ENCODE measurements at places on chromosomes 1 and 21. TPM values are rescaled to one million over a fixed set of nuclear protein-coding genes. Genes with fewer than 3 reads are reported as not detected.

The KPRP gene
- not detected for total RNA-seq

The LPAR3 gene
- total RNA-seq, result 0.65 TPM

The LMX1A gene
- not detected for total RNA-seq

The CD52 gene
- 213 TPM for total RNA-seq

The ACTA1 gene
- not detected for total RNA-seq

DNA sequence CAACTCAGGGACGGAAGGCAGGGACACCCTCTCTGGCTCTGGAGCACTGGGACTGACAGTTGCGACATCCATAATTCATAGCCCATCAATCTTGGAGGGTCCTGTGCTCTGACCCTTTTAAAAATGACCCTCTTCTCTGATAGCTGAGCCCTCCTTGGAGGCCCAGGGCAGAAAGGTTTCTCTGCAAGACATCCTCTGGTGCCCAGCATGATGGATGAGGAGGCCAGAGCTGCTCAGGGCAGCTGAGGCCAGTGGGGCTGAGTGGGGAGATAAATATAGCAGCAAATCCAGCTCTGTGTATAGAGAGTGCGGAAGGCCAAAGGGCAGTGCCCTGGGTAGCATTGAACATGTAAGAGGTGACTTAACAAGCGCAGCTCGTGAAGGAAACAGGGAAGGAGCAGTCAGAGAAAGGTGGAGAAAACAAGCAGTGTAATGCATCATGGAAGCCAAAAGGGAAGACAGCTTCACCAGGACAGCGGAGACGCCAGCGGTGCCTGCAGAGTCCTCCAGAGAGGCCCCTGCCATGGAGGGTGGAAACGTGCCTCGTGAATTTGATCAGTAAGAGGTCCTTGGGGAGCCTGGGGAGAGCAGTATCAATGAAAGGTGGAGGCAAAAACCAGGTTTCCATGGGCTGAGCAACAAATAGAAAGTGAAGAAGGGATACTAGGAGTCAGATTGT, 50.4 kb upstream of the FMOD start:
- H3K4me3 ChIP-seq, result no peak overlapping the region
- H3K4me1 ChIP-seq, result no peaks in the 10 kb centered on the region
- DNase-seq, result no peak
- no peak overlapping the region for H3K27ac ChIP-seq
- no peaks in the 10 kb centered on the region for H3K36me3 ChIP-seq
- peaks cover 34% of the 10 kb centered on the region for H3K27me3 ChIP-seq

- H3K27me3 ChIP-seq, result no peaks in the 10 kb centered on the region
- no peak overlapping the region for H3K27ac ChIP-seq
- H3K4me3 ChIP-seq, result no peak overlapping the region
- no peaks in the 10 kb centered on the region for H3K4me1 ChIP-seq
- no peaks in the 10 kb centered on the region for H3K36me3 ChIP-seq
Observed at GRCh38 chr21:39115576-39116235, 67.5 kb downstream of the PSMG1 start.

DNA sequence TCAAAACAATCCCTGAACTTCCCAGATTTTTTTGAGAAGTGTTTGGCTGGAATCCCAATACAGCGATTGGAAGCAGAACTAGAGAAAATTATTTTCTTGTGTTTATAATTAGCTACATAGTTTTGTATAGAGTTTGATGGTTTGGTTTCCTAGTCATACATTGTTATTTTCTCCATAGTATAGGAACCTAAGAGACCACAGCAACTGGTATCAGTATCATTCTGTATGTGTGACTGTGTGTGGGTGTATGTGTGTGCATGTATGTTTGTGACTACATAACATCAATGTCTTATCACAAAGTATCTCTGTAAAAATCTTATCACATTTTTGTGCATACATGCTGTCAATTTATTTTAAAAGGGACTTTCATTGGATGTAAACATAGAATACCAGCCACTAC, 780.5 kb downstream of the MRPL39 start:
- no peak overlapping the region for H3K27ac ChIP-seq
- DNase-seq, result no peak
- H3K4me1 ChIP-seq, result no peaks in the 10 kb centered on the region
- H3K4me3 ChIP-seq, result no peak overlapping the region
- no peaks in the 10 kb centered on the region for H3K36me3 ChIP-seq

- no peak overlapping the region for H3K4me3 ChIP-seq
Observed at GRCh38 chr21:37871121-37871862, 45.0 kb downstream of the KCNJ6 start.

- no peaks in the 10 kb centered on the region for H3K4me1 ChIP-seq
- H3K27ac ChIP-seq, result no peak overlapping the region
- H3K36me3 ChIP-seq, result peaks cover 9% of the 10 kb centered on the region
Observed at GRCh38 chr1:193335806-193336428, 149.5 kb upstream of the B3GALT2 start.

DNA sequence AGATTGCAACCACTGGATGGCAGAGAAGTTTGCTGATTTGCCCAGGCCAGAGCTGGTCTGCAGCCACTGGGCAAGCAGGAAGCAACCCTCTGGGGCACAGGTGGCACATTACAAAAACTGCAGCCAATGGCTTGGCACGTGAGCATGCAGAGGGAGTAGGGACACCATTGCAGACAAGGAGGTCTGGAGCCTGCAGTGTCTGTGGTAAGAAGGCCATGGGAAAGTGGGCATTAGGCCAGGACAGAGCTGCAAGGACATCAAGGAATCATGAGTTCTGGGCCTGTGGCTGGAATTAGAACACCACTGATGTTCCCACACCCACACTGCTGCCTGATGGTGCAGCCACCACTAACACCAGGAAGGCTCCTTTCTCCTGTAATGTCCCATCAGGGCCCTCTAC, 113.0 kb downstream of the TSEN15 start:
- no peak for DNase-seq
- H3K27ac ChIP-seq, result no peak overlapping the region
- H3K27me3 ChIP-seq, result peaks cover 18% of the 10 kb centered on the region

DNA sequence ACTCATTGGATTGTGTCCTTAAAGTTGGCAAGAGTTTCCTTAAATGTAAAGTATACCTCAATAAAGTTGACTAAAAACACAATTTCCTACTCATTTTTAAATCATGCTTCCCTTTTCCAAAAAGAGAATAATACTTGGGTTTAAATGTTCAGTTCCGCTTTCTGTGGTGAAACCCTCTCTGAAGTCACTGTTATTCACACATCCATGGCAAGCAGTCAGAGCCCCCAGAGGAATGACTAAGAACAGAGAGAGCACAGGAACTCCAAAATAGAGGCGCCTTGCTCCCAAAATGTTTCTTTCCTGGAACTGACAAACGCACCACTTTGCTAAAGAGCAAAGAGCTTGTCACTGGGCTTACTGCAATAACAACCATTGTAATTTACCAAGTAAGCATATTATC, 142.5 kb downstream of the TIAM1 start:
- no peak for DNase-seq
- H3K27me3 ChIP-seq, result no peaks in the 10 kb centered on the region
- peaks cover 6% of the 10 kb centered on the region for H3K36me3 ChIP-seq
- no peak overlapping the region for H3K27ac ChIP-seq
- no peak overlapping the region for H3K4me3 ChIP-seq
- peaks cover 29% of the 10 kb centered on the region for H3K4me1 ChIP-seq

- H3K4me1 ChIP-seq, result no peaks in the 10 kb centered on the region
- no peak overlapping the region for H3K27ac ChIP-seq
- no peak overlapping the region for H3K4me3 ChIP-seq
- DNase-seq, result no peak
- no peaks in the 10 kb centered on the region for H3K36me3 ChIP-seq
Observed at GRCh38 chr1:30145723-30146303, 577.6 kb downstream of the MATN1 start.

- no peak overlapping the region for H3K4me3 ChIP-seq
- H3K27ac ChIP-seq, result no peak overlapping the region
- DNase-seq, result no peak
- peaks cover 7% of the 10 kb centered on the region for H3K36me3 ChIP-seq
- no peaks in the 10 kb centered on the region for H3K27me3 ChIP-seq
Observed at GRCh38 chr1:110335265-110335664, 3.9 kb upstream of the RBM15 start.

- H3K4me3 ChIP-seq, result no peak overlapping the region
- DNase-seq, result no peak
- no peak overlapping the region for H3K27ac ChIP-seq
Observed at GRCh38 chr1:208855403-208855802, 611.2 kb upstream of the PLXNA2 start.

DNA sequence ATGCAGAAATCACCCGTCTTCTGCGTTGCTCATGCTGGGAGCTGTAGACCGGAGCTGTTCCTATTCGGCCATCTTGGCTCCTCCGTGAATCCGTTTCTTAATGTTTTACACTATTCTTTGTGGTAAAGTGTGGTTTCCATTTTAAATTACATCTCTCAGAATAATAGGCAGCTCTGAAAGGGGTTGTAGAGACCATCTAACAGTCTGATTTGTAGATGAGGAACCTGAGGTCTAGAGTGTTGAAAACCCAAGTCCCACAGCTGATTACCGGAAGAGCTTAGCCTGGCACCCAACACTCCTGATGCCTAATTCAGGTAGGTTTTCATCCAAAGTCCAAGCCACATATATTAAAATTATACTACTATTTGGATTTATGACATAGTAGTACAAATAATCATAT, 144.0 kb downstream of the LEPR start:
- no peaks in the 10 kb centered on the region for H3K27me3 ChIP-seq
- no peak overlapping the region for H3K27ac ChIP-seq
- no peaks in the 10 kb centered on the region for H3K4me1 ChIP-seq
- H3K4me3 ChIP-seq, result no peak overlapping the region
- peaks cover 2% of the 10 kb centered on the region for H3K36me3 ChIP-seq
- no peak for DNase-seq

All from activated T-cell treated with anti-CD3 and anti-CD28 coated beads, Interleukin-2, amount 50 U/mL, for 72 hours (primary cell).